ENCODE measurements at places on chromosomes 12 and 14.

DNA sequence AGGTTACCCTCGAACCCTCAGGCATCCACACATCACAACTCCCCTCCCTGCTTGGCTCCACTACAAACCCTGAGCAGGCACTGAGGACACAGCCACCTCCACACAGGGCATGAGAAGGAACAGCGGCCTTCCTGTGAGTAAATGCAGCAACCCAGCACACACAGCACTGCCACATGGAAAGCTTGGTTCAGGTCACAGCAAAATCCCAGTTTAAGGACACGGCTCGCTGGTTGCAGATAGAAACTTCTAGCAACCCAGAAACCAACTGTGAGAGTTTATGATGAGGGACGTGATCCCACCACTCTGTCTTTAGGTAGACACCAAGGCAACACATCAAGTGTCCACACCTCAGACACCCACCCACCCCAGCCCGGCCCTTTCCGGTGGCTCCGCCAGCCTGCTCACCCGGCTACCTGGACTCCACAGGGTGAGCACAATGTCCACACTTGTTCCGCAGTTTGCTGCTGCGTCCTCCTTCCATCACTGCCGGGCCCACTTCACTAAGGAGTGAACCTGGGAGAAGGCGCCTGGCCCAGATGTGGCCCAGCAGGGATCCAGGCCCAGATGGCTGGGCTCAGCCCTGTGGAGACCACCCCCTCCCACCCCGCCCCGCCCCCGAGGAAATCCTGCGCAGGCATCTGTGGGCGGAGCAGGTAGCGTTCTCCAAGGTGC lies 13.2 kb downstream of the CDCA4 start:
- no peak for DNase-seq

GRCh38 chr14:78278464-78279250 lies 108.5 kb downstream of the NRXN3 start:
- DNase-seq = no peak

DNA sequence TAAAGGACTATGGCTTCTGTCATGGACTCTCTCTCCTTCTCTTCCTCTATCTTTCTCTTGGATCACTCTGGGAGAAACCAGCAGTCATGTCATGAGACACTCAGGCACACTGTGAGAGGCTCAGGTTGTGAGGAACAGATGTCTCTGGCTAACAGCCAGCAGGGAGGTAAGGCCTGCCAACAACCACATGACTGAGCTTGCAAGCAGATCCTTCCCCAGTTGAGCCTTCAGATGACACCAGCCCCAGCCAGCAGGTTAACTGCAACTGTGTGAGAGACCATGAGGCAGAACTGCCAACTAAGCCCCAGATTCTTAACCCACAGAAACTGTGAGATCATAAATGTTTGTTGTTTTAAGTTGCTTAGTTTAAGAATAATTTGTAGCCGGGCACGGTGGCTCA lies 90.6 kb downstream of the VCPKMT start:
- DNase-seq = no peak

GRCh38 chr14:64062381-64063115 lies 209.7 kb downstream of the SYNE2 start:
- no peak for DNase-seq

- no peak for DNase-seq
Measured at GRCh38 chr12:125794401-125794800, 729.2 kb downstream of the AACS start.

DNA sequence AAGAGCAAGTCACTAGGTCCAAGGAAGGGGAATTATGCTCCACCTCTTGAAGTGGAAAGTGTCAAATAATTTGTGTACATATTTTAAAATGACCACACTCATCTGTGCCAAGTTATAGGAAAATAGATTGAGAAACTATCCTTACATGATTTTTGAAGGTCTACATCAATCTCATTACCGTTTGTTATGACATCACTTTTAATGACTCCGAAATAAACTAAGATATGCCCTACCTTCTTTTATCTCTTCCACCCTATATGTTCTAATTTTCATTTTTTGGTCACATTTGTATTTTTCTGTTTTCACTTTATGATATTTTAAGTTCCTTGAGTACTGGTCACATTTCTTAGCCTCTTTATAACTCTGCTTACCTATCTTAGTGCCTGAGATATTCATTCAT lies 3.3 kb upstream of the PSMC6 start:
- DNase-seq = no peak

DNA sequence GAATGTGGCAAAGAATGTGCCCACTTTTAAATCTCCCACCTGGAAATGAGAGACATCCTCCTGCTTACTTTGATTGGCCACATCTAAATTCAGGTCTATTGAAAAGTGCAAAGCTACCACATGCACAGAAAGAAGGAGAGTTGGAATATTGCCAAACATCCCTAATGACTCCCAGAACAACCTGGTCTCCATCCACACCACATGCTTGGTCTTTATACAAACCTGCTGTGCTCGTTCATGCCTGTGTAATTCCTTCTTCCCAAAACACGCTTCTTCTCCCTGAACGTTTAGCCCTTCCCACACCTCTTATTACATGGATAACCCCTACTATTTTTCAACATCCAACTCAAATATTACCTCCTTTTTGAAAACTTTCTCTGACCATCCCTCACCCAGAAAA lies 66.2 kb upstream of the BCL2L14 start:
- no peak for DNase-seq

DNA sequence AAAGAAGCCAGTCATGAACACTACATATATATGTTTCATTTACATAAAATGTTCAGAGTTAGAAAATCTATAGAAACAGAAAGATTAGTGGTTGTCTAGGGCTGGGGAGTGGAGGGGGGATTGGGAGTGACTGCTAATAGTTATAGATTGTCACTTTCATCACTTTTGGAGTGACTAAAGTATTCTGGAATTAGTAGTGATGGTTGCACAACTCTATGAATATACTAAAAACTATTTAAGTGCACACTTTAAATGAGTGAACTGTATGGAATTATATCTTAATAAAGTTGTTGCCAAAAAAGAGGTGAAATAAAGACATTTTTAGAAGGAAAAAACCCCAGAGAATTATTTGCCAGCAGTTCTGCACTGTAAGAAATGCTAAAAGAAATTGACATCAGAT lies 9.5 kb downstream of the CATSPERB start:
- DNase-seq = no peak

DNA sequence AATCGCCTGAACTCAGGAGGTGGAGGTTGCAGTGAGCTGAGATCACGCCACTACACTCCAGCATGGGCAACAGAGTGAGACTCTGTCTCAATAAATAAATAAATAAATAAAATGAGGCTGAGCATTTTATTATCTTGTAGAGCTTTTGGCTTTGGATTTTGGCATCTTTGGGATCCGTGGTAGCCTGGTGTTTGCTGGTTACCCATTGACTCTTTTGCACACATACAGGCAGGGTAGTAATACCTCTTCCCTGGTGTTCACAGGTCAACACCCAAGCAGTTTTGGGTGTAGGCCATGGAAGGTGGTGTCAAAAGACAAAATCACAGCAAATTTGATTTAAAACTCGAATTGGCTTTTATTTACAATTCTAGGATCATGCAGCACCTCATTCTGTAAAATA lies 27.8 kb downstream of the ACACB start:
- no peak for DNase-seq

- DNase-seq = no peak
Measured at GRCh38 chr12:58310368-58310767, 369.0 kb downstream of the ATP23 start.

- DNase-seq = no peak
Measured at GRCh38 chr12:102565555-102565954, 85.2 kb upstream of the IGF1 start.

- DNase-seq = no peak
Measured at GRCh38 chr12:51188359-51189051, 15.6 kb upstream of the TFCP2 start.

GRCh38 chr14:74912111-74912510 lies 10.9 kb downstream of the RPS6KL1 start:
- no peak for DNase-seq

Data from NCI-H2081 treated with DMSO at 0.1 percent for 48 hours (cell line).